ENCODE measurements at places on chromosomes 7 and 10.

DNA sequence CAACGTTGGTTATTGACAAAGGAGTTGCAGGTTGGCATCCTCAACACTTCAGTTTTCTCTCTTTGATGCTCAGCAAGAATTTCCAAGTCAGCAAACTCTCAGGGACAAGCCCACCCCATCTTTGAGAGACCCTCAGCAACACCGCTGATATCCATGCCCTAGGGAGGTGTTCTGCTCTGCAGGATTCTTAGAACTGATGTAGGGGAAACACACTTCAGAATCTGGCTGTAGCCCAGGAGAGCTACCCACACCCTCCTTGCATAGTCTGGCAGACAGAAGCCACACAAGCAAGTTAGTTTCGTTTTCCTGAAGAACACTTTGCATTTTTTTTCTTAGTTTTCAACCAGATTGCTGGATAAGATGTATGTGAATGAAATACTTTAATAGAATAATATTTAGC, 822 bp downstream of the SAMD9L start:
- peak; percentile 24 for DNase-seq

DNA sequence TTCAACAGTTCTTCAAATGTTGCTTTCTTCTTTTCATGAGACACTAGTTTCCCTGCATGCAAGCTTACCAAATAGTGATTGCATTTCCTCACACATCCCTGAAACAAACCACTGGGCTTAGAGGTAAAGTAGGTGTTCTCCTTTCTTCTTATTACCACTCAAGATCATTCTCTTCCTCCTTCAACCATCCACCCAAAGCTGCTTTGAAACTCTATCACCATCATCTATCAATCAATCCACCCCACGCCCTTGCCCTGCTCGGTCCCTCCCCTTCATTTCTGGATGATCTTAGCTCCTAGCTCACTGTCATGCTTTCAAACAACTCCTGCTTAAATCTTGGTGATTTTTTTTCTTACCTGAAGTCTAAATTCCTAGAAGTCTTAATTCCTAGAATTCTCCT, 18.9 kb downstream of the HYCC1 start:
- no peak for DNase-seq

DNA sequence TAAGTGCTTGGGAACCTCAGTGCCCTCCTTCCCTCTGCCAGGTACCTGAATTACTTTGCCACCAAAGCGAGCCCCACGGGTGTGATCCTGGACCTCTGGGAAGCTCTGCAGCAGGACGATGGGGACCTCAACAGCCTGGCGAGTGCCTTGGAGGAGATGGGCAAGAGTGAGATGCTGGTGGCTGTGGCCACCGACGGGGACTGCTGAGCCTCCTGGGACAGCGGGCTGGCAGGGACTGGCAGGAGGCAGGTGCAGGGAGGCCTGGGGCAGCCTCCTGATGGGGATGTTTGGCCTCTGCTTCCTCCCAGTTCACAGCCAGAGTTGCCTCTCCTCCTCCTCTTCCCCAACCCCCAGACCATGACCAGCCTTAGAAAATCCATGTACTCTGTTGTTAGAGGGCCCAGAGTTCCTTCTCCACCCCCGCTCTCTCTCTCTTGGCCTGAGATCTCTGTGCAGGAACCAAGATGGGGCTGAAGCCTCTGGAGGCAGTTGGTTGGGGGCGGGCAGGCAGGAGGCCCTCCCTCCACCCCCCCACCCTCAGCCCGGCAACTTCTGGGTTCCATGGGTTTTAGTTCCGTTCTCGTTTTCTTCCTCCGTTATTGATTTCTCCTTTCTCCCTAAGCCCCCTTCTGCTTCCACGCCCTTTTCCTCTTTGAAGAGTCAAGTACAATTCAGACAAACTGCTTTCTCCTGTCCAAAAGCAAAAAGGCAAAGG, 19.8 kb upstream of the SLC29A3 start:
- DNase-seq, result no peak

GRCh38 chr10:124974131-124974530, 32.2 kb downstream of the ZRANB1 start:
- DNase-seq, result no peak

- DNase-seq, result no peak
These were observed 905.0 kb downstream of the LRMDA start for GRCh38 chr10:76336213-76336963.

DNA sequence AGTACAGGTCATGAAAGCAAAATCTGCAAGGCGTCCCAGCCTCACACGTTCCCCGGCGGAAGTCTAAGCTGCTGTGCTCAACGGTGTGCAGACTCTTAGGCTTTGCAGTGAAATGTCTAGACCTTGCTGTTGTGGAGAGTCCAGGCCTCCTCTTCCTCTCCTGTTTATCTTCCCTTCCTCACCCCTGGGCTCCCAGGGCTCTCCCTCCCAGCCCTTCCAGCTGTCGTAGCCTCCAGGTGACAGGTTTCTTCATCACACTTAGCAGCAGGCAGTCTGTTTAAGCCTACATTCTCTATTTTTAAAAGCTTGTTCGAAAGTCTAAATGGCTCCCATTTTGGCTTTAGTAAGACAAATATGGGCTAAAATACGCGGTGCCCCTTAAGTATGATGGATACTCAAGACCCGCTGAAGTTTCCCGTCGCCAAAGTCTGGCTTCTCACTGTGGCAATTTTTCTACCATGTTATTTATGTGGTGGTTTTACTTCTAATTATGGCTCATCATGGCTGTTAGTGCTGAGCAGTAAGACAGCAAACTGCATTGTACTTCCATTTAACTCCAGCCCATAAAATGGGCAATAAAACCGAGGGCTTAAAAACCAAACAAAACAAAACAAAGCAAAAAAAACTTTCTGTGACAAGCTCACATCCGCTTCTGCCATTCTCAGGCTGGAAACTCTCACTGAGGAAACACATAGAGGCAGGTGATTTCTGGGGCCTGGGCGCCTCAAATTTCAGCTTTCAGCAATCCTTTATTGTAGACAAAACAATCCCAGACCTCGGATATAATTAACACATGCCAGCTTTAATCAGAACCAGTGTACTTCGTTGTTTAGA, 243.2 kb downstream of the SNX10 start:
- DNase-seq, result no peak

DNA sequence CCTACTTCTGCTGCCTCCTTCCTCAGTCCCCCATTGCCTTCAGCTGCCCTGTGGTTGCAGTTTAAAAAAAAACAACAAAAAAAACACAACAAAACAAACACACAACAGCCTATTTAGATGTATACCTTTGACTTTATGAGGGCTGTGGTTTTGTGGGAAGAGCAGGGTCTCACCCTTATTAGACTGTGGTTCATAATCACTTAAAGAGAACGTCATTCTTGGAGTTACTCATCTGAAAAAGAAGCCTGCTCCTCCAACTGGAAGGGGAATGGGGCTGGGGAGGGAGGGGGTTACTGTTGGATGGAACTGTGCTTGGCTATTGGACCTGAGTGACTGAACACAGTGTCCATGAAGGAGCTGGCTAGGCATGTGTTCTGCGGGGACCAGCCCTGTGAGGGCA, 48.1 kb downstream of the SDK1 start:
- no peak for DNase-seq

- no peak for DNase-seq
These were observed 127.8 kb downstream of the EMX2 start for GRCh38 chr10:117670116-117670904.

DNA sequence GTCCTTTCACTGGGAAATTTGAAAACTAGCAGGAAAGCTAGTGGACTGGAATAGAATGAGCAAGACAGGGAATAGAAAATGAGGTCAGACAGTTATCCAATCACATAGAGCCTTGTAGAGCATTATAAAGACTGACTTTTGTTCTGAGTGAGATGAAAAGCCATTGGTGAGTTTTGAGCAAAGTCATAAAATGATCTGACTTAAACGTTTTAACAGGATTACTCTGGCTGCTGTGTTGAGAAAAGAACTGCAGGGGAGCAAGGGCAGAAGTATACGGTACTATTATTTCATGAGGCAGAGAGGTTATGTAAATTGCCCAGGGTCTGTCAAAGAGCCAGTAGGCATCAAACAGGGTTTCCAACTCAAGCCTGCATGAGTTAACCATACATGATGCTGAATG, 393.4 kb downstream of the TFEC start:
- no peak for DNase-seq

DNA sequence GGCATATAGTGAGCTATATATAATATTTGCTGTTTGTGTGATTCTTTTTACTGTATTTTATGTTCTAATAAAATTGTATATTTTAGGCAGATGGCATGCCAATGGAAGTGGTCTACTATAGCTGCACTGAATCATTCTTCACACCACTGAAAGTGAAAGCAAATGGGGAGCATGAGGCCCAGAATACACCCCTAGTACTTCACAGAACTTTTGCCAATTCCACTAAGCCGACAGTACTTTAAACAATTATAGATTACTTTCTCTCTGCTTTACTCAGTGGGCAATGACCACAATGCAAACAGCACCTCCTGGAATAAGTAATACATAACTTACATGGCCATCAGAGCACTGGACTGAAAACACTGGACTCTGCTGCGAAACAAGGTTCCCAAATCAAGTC, 70.2 kb downstream of the ANKRD26 start:
- no peak for DNase-seq

All from naive thymus-derived CD8-positive, alpha-beta T cell (primary cell).